Activated CD4-positive, alpha-beta T cell treated with anti-CD3 and anti-CD28 coated beads for 4 hours (primary cell): ENCODE measurements at places on chromosomes 1 and 21.
A peak's percentile ranks its signal among the peaks of the same experiment; 100 is the strongest.

DNA sequence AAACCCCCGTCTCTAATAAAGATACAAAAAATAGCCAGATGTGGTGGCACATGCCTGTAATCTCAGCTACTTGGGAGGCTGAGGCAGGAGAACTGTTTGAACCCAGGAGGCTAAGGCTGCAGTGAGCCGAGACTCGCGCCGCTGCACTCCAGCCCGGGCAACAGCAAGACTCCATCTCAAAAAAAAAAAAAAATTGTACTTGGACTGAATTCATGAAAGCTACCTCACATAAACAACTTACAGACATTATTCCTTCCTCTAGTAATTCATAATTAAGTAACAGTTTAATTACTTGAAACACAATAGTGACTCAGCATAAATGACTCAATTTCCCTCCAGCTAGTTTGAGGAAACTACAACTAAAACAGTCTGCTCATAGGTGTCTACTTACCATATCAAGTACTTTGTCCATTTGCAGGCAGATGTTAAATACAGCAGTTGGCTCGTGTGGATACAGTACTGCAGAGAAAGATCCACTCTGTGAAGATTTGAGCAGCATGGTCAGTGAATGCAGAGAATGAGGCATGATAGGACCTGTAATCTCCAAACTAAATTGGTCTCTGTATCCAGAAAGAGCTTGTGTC, 9.4 kb downstream of the DONSON start:
- DNase-seq: no peak

- no peak for DNase-seq
These were observed 16.0 kb downstream of the MIIP start for GRCh38 chr1:12035312-12035711.

- no peak for DNase-seq
These were observed 12.1 kb upstream of the PROK1 start for GRCh38 chr1:110438893-110439292.

- DNase-seq: no peak
These were observed 32.6 kb upstream of the TLR5 start for GRCh38 chr1:223175633-223176032.

GRCh38 chr1:43172527-43172972, 420 bp downstream of the CFAP57 start:
- DNase-seq: peak; percentile 88

- DNase-seq: no peak
These were observed 147.1 kb downstream of the CNIH3 start for GRCh38 chr1:224763126-224763775.

- DNase-seq: no peak
These were observed 122.3 kb downstream of the GRIK1 start for GRCh38 chr21:29817450-29817849.

DNA sequence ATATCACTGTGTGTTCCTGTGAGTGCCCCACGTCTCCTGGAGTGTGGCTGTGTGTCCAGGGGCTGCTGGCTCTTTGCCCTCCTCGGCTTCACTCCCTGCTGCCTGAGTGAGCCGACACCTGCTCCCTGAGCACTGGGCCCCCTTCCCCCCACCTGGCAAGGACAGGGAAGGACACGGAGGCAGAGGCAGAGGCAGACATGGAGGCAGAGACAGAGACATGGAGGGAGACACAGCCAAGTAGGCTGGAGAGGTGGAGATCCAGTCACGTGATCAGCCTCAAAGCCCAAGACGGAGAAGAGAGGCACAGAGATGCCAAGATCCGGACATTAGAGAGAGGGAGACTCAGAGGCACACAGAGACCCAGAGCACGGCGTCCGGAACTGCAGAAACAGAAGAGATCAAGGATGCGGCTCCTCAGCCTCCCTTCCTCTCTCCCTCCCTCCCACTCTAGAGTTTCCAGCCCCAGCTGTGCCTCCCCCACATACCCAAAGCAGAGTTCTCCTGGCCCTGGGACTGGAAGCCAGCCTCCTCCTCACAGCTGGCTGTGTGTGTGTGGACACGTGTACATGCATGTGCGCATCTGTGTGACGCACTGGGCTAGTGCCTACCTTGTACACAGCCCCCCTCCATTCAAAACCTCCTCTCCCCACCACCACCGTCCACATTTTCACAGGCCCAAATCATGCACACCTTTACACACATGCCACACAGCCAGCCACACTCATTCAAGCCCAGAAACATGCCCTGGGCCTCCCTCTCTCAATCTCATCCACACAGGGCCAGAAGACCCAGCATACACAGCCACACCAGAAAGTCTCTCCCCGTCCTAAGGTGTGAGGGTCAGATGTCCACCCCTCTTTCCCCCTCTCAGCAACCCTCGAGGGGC, 39.1 kb upstream of the WASF2 start:
- no peak for DNase-seq

- DNase-seq: no peak
These were observed 89.1 kb upstream of the IVNS1ABP start for GRCh38 chr1:185406006-185406690.

GRCh38 chr1:222394224-222394623, 153.7 kb downstream of the HHIPL2 start:
- no peak for DNase-seq

DNA sequence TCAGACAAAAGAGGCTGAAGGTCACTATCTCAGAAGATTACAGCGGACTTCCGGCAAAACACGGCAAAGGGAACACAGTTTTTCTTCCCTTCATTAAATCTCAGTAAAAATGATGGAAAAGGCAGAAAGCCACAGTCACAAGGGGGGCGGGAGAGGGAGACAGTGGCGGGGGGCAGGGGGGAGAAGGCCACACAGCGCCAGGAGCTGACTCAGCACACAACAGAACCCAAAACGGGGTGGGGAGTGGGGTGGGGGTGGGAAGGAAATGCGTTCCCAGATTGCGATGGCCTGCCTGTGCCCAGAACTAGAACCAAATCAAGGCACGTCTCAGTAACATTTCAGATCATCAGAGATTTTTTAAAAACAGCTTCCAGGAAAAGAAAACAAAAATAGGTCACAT, 13.4 kb downstream of the CFAP74 start:
- no peak for DNase-seq

GRCh38 chr21:14273736-14274538, 58.0 kb downstream of the RBM11 start:
- no peak for DNase-seq

DNA sequence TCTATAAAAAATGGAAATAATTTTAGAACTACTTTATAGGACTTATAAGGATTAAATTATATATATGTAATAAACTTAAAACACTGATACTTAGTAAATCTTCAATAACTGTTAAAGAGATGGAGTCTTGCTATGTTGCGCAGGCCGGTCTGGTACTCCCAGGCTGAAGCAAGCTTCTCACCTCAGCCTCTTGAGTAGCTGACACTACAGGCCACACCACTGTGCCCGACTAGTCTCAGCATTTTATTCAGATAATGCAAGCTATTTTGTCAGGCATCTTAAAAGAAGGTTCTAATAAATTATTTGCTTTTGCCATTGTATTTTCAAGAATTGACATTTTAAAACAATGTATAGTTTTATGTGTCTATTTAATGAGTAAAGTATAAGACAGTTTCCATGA, 20.8 kb downstream of the CNST start:
- no peak for DNase-seq

DNA sequence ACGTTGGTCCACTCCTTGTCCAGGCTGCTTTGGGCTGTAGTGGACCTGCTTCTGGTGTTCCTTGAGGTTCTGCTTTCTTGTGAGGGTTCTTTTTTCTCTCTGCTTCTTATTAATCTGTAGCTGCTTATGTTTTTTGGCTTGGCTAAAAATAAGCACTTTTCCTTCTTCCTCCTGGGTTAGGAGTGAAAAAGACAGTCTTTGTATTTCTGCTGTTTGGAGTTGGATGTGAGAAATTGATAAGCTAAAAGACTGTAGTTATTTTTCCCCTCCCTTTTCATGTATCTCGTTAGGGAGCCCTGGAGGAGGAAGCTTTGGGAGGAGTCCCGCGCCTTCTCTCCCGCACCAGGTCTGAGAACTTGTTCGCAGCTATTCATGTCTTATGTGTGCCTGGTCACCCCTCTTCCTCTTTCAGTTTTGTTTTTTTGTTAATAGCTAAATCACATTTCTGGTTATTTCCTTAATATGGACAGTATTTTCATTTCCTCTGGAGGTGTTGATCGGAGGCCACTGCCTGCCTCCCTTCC, 79.0 kb downstream of the GALNT2 start:
- no peak for DNase-seq

GRCh38 chr21:34197561-34197960, 124.2 kb downstream of the MRPS6 start:
- DNase-seq: no peak

DNA sequence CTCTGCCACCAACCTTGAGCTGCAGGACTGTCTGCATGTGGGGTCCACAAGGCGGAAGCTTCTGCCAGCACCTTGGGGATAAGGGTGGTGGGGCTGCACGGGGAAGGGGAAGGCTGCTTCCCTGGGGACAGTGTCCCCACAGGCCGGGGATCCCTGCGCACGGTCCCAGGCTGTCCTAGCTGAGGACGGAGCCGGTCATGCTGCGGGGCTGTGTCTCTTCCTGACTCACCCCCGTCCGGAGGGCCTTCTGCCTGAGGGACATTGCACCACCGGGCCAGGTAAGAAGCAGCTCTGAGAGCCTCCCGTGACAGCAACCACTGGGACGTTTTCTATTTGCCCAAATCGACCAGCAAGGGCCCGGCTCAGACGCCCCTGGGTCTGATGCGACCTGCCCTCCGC, 29.9 kb downstream of the KRTAP10-1 start:
- no peak for DNase-seq

DNA sequence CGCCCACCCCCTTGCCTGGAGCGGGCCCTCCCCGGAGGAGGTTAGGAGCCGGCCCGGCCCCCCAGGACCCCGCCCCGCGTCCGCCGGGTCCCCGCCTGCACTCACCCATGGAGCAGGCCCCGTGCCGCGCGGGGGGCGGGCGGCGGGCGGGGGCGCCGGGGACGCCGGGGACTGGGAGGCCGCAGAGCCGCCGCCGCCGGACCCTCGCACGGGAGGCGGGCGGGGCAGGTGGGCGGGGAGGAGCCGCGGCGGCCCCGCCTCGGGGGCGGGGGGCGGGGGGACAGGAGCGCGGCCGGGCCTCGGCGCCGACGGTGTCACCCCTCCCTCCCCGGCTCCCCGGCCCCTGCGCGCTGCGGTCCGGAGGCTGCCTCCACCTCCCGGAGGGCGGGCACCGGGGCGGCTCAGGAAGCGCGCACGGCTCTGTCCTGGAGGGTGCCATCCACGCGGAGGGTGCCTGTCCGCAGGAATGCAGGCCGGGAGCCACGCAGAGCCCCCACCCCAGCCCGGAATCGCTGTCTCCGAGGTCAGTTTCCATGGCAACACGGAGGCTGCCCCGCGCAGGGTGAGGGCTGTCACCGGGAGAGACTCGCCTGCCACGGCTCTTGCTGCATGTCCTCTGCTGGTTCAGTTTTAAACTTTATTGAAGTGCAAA, 5.9 kb upstream of the PLEKHG5 start:
- DNase-seq: peak; percentile 31

GRCh38 chr21:33230545-33231324, 997 bp downstream of the IFNAR2 start:
- peak; percentile 30 for DNase-seq

DNA sequence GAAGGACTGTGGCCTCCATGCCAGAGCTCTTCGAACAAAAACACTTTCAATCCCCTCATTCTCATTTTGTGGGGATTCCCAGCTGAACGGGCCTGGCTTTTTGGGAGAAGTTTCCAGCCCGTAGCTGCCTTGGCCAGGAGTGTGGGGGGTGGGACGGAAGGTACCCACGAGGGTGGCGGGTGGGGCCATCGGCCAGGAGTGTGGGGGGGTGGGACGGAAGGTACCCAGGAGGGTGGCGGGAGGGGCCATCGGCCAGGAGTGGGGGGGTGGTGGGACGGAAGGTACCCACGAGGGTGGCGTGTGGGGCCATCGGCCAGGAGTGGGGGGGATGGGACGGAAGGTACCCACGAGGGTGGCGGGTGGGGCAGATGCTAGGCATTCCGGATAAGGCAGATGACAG, 71.7 kb upstream of the ZBTB18 start:
- no peak for DNase-seq

GRCh38 chr1:153646672-153647345, 11.7 kb upstream of the SNAPIN start:
- no peak for DNase-seq

DNA sequence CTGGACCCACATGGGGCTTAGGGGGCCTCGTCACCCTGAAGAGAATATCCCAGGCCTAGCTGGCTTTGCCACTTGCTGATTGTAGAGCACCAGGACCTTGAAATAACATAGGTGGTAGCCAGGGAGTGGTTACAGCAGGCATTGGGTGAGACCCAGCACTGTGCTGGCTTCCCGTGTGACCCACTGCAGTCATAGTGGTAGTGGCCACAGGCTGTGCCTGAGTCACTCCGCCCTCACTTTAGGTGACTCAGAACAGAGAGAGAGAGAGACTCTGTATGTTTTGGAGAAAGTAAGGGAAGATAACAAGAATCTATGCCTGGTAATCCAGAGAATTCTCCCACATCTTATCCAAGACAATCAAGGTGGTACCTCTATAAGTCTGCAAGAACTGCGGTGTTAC, 98.7 kb upstream of the LHX8 start:
- DNase-seq: no peak

GRCh38 chr1:43419627-43420425, 30.1 kb downstream of the SZT2 start:
- DNase-seq: no peak

DNA sequence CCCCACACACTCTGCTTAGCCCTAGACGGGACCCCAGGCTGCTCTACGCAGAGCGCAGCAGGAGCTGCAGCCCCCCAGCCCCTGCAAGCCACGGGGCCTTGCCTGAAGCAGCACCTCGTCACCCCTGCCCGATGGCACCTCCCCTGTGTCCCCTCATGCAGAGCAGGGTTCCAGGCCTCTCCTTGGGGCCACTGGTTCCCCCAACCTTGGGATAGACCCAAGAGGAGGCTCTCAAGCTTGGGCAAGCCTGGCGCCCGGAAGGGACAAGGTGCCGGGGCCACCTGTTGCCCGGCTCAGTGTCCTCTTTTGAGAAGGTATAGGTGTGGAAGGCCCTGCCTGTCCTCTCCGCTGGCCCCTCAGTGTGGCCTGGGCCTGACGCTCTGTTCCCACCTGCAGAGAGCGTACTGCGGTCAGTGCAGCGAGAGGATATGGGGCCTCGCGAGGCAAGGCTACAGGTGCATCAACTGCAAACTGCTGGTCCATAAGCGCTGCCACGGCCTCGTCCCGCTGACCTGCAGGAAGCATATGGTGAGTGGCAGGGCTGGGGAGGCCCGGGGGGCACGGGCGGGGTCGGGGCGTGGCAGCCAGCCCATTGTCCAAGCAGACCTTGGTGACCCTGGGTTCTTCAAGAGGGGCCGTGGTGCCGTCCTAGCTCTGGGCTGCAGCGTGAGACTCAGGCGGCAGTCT, 50.6 kb downstream of the FAAP20 start:
- no peak for DNase-seq

GRCh38 chr1:211551638-211552460, 27.1 kb downstream of the SLC30A1 start:
- DNase-seq: no peak
